ENCODE measurements at places on chromosomes 3 and 15.

- peak; percentile 34 for DNase-seq
These were observed 172.7 kb downstream of the WDR72 start for GRCh38 chr15:53586799-53587198.

- DNase-seq, result peak; percentile 62
These were observed at the start of gene SCN5A for GRCh38 chr3:38649500-38650247. SCN5A (minus strand) TSS chr3:38649687; CDS start chr3:38633307, 16,380 bp downstream.

- no peak for DNase-seq
These were observed 121.3 kb downstream of the THRB start for GRCh38 chr3:24373198-24373959.

- DNase-seq, result no peak
These were observed 7.9 kb downstream of the FEM1B start for GRCh38 chr15:68285259-68285980.

DNA sequence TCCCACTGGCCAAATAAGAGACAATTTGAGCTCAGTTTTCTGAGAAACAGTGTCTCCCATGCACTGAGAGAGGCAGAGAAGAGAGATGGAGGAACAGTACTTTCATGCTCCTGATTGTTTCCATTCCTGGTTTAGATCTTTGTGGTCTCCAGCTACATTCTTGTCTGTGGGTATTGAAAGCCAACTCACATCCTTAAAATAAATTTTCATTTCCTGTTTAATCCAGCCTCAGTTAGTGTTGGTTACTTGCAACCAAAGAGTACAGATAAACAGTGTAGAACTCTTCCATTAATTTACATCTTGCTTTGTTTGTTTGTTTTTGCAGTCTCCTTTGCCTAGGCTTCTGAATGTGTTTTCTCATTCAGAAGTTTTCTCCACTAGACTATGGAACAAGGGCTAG lies 123.7 kb upstream of the CLSTN2 start:
- DNase-seq, result no peak
